Hematopoietic multipotent progenitor cell (in vitro differentiated cells): ENCODE measurements at places on chromosomes 7 and 10. TPM values are rescaled to one million over a fixed set of nuclear protein-coding genes. Genes with fewer than 3 reads are reported as not detected.
A peak's percentile ranks its signal among the peaks of the same experiment; 100 is the strongest.

DGKB gene
- not detected for total RNA-seq

KEL gene
- total RNA-seq: 2.4 TPM

NPFFR1 gene
- under 0.01 TPM for total RNA-seq

ANKRD30A gene
- not detected for total RNA-seq

EVX1 gene
- not detected for total RNA-seq

VPS26A gene
- 7.0 TPM for total RNA-seq

NT5C3A gene
- total RNA-seq: 16.7 TPM

DNA sequence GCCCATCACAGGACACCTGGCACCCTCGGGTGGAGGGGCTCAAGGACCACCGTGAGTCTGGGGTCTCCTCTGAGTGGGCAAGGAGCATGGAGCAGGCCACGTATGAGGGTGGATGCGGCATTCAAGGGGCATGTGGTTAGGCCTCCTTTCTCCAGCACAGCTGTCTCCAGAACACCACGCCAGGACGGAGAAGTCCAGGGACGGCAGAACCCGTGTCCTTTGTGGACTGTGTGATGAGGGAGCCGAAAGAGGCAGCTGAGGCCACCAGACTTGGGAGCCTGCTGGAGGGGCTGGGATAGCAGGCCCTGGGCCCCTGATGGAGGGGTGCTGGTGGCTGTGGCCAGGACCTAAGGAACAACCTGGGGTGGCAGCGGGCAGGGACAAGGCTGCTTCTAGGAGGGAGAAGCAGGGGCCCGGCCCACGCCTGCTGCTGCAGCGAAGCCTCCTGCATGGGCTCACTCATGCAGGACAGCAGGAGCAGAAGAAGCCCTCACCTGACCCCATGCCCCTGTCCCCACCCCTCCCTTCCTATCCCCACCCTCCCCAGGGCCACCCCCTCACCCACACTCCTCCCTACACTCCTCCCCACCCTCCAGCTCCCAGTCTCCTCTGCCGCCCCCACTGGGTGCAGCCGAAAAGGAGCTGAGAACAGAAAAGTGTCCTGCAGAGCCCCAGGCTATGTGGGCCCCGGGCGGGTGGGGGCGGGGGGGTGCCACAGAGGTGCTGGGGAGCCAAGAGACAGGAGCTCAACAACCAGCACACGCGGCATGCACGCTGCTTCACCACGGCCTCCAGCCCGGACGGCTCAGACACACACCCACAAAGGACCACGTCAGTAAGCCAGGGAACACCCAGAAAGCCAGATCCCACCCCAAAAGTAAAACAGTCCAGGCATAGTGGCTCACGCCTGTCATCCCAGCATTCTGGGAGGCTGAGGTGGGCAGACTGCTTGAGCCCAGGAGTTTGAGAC is 29.7 kb downstream of the ZFAND2A start:
- DNase-seq: no peak

GRCh38 chr7:136163340-136163801 is 186.2 kb upstream of the MTPN start:
- no peak for DNase-seq

DNA sequence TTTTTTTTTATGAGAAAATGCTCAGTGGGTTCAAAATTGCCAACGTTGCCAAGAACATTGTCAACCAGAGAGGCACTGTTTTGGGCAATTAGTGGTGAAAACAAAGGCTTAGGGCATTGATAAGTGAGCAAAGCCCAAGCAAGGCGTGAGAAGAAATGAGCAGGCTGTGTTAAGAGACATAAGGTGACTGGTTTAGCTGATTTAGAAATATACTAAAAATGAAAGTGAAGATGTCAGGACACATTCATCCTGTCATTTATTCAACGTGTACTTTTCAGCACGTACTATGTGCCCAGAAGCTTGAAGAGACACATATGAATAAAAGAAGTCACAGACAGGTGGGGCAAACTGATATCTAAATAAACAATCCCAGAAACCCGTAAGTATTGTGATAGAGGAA is 31.8 kb downstream of the AOAH start:
- DNase-seq: no peak

- no peak for DNase-seq
These were observed 238.6 kb upstream of the SHH start for GRCh38 chr7:156050636-156051569.

DNA sequence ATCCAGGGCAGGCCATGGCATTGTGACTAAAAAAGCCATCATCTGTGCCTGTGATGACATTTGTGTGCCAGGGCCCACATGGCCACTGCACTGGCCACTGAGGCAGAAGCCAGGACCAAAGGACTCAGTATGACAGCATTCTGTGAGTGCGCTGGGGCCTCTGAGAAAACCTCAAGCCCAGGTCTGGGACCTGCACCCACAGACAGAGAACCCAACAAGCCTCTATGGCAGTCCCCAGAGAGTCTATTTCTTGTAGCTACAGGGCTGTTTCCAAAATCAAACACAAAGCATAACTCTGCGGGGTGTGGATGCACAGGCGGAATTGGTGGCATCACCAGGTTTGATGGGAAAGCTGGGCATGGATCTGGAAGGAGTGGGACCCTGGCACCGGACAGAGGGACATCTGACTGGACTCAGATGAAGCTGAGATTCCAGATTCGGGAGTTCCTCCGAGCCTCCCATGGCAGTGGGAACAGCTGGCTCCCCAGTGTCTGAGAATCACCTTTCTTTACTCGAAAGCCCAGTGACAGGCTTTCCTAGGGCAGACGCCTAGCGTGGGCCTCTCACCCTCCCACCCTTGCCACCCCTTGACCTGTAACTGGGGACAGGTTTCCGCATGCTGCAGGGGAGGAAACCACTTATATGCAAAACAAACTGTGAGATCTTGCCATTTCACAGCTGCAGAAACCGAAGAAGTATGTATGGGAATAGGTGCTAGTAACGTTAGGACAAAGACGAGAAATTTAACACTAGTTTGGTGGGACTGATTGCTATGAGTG is 70.6 kb upstream of the RHEB start:
- no peak for DNase-seq

DNA sequence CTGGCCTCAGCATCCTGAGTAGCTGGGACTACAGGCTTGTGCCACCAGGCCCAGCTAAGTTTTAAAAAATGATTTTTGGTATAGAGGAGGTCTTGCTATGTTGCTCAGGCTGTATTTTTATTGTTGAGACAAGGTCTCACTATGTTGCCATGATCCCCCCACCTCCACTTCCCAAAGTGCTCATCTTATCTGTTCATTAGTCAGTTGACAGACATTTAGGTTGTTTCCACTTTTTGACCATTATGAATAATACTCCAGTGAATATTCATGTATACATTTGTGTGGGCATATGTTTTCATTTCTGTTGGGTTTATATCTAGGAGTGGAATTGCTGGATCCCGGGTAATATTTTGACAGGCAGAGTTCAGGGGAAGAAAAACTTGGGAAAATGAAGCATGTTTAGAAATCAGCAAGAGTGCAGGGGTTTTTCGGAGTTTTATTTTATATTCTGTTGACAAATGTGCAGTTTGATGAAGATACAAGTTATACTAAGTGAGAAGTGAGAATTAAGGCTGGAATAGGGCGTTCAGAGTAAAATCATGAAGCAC is 2.7 kb upstream of the SCD start:
- DNase-seq: no peak

DNA sequence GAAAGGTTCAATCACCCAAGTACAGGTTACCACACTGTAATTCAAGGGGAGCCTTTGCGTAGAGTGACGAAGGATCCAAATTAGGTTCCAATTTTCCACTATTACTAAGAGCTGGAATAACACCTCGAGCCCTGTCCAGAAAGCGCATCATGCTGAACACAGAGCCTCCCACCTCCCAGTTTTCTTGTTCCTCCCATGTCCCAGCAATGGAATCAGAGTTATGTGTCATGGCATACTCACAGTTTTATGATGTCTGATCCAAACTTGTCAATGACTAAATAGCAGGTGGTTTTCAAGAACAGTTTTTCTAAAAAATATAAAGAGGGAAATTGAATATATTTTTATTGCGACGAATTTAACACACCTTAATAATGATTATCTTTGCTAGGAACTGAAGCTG is 50.6 kb downstream of the AOAH start:
- DNase-seq: no peak

DNA sequence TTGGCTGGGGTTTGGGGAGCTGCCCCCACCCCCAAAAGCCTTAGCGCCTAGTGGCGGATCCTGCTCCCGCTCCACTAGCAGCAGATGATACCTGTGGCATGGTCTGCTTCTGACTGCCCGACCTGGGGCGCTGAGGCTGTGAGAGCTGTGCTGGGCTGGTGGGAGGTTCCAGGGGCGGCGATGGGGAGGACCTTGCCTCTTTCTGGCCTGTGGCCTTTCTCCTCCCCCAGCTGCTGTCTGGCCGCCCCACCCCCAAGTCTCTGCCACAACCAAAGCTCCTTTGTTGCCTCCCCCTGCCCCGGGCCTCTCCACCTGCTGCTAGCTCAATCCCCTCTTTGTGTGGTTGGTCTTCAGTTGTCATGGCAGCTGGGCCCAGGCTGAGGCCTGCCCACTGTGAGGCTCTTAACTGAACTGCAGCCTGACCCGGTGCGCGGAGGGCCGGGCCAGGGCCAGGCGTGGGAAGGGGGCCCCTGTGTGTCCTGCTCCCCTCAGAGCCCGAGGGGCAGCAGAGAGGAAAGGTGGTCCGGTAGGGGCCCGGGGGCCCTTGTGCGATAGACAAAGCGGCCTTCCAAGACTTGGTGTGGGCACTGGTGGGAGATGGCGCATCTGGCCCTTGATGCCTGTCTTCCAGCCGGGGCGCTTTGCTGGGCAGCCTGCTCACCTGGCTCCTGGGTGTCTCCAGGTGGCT is 4.7 kb downstream of the ZNF775 start:
- no peak for DNase-seq

- no peak for DNase-seq
These were observed 88.4 kb downstream of the CHCHD3 start for GRCh38 chr7:132993377-132994013.

- no peak for DNase-seq
These were observed 9.2 kb downstream of the EGFR start for GRCh38 chr7:55028011-55028410.

- DNase-seq: peak; percentile 9
These were observed 52.6 kb downstream of the TRRAP start for GRCh38 chr7:98930921-98931320.

DNA sequence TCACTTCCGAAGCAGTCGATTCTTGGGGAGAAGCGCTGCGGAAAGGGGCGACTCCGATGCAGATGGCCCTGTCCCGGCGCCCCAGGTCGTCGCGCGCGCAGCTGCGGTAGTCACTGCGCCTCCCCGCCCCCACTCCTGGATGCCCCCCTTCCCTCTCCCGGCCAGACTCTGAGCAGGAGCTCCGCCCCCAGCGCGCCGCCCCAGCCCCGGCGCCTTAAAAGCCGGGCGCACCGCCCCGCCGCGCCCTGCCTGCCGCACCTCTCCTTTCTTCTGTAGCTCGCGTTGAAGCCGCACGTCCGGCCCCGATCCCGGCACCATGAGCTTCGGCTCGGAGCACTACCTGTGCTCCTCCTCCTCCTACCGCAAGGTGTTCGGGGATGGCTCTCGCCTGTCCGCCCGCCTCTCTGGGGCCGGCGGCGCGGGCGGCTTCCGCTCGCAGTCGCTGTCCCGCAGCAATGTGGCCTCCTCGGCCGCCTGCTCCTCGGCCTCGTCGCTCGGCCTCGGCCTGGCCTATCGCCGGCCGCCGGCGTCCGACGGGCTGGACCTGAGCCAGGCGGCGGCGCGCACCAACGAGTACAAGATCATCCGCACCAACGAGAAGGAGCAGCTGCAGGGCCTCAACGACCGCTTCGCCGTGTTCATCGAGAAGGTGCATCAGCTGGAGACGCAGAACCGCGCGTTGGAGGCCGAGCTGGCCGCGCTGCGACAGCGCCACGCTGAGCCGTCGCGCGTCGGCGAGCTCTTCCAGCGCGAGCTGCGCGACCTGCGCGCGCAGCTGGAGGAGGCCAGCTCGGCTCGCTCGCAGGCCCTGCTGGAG is at the start of gene INA:
Gene INA, plus strand, starts transcription at position 243 of the 817 bp plus-strand sequence. Its CDS starts 74 bp downstream, at position 317.
- peak; percentile 29 for DNase-seq

GRCh38 chr7:102190776-102191350 is 95.8 kb upstream of the SH2B2 start:
- DNase-seq: no peak

DNA sequence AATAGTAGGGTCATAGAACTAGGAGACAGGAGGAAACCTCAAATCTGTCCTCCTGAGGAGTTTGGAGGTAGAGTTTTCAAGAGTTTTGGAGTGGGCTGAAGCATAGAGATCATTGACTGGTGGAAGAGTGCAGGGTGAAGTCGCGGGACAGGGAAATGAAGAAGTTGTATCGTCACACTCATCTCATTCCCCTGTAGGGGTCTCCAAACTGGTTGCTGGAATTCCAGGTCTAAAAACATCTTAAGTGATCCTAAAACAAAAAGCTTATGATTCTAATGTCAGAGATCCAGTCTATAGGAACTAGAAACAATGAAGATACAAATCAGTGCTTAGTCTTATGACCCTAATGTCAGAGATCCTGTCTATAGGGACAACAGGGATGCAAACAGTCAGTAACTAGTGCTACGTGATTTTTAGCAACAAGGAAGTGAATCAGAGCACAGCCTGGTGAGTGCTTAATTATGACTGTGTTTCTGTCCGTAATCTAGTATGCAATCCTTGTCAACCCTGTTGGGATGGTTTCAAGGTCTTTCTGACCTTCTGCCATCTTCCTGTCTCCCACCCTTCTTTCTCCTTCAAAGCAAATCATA is 139.4 kb downstream of the SKIDA1 start:
- DNase-seq: no peak

GRCh38 chr7:155764438-155764793 is 47.8 kb downstream of the SHH start:
- no peak for DNase-seq
